Adrenal gland (tissue), 19 donors: ENCODE measurements at places on chromosomes 6 and 20. TPM values are rescaled to one million over a fixed set of nuclear protein-coding genes. Genes with fewer than 3 reads are reported as not detected.

MDN1 gene
- 24.4 TPM for total RNA-seq

RNF114 gene
- total RNA-seq, result 201 TPM

MYBL2 gene
- not detected for total RNA-seq

DNA sequence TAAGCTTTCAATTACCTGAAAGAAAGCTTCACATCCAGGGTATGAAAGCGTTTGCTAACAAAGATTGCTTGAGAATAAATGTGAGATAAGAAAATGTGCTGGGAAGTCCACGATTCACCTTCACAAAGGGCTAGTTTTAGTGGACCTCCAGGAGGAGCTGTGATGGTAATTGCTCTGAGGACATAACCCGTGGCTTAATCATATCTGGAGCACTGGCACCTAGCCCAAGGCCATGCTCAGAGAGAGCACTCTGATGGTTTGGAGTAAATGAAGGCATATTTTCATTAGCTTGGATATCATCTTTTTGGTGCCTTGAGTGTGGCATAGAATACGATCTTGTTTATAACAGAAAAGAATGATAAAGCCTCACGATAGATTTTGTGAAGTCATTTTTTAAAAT is 46.9 kb upstream of the BACH2 start:
- peak; percentile 84 for DNase-seq

GRCh38 chr6:95142661-95143335 is 434.5 kb upstream of the MANEA start:
- DNase-seq, result no peak

DNA sequence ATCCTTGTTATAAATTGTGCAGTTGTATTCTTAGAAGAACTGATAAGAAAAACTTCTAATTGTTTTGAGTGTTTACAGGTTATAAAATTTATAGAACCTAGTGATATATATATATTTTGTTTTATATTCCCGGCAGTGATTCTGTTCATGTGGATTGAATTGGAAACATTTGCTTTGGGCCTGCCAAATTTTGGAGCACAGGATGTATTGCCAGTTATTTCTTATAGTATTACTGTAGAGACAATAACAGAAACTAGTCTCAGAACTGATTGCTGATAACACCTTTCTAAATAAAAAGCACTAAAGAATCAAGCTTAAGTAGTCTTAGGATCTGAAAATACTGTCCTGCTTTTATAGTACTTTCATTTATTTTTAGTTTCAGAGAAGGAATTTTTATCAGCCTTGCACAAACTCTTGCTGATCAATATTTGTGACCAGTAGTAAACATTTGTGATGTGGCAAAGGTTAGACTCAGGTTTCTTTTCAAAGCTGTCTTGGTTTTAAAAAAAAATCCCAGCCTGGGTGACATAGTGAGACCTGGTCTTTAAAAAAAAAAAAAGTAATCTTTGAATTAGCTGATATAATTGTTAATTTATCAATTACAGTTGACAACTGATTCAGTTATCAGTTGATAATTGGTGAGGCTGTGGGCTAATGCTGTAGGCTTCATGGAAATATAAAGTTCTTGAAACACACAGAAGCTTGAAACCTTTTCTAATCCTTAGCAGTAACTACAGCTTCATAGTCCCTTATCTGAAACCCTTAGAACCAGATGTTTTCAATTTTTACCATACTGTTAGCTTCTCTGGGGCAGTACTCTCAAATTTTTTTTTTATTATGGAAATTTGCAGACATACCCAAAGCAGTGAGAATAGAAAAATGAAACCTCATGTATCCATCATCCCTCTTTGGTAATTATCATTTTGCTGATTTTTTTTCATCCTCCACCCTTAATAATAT is 42.4 kb downstream of the RNGTT start:
- DNase-seq, result no peak

GRCh38 chr20:50395251-50395729 is 114.9 kb upstream of the PTPN1 start:
- peak; percentile 91 for DNase-seq

DNA sequence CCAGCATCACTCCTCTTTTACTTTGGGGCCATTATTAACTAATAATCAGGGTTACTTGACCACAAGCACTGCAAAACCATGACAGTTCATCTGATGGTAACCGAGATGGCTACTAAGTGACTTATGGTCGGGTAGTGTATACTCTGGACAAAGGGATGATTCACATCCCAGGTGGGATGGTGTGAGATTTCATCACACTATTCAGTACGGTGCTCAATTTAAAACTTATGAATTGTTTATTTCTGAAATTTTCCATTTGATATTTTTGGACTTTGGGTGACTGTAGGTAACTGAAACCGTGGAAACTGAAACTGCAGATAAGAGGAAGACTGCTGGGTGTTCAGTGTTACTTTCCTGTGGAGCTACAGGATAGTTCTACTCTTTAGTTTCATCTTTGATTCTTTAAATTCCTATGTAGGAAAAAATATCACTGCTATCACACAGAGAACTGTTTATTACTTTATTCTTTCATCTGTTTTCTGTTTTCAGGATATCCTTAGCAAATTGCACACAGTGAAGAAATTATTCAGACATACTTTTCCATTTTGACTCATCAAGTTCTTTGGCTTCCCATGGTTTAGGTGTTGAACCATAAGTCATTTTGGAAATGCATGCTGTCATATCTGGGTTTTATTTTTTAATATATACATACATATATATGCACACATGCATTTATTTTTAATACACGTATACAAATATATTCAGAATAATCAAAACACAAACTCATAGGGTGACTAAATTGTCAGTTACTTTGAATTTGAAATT is 59.1 kb upstream of the C20orf144 start:
- DNase-seq, result no peak

GRCh38 chr6:138597336-138597735 is 98.0 kb upstream of the NHSL1 start:
- no peak for DNase-seq

GRCh38 chr20:32675223-32675975 is 1.7 kb upstream of the C20orf203 start:
- no peak for DNase-seq

- no peak for DNase-seq
These were observed 47.0 kb downstream of the GOPC start for GRCh38 chr6:117555262-117555849.

DNA sequence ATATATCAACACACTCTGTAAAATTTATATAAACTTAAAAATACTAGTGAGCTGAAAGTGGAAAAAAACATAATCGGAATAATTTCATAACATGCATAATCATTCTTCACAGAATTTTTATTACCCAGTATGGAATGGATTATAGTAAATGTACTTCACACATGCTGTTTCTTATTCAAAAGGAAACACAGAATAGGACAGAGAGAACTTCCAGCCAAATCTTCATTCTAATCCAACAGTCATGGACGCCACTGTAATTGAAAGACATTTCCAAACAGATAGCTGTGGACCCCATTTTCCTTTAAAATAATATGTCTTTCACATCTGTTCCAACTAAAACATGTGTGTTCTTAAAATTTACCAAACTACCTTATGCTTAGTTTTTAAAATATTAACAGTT is 126.6 kb upstream of the RUNX2 start:
- no peak for DNase-seq

DNA sequence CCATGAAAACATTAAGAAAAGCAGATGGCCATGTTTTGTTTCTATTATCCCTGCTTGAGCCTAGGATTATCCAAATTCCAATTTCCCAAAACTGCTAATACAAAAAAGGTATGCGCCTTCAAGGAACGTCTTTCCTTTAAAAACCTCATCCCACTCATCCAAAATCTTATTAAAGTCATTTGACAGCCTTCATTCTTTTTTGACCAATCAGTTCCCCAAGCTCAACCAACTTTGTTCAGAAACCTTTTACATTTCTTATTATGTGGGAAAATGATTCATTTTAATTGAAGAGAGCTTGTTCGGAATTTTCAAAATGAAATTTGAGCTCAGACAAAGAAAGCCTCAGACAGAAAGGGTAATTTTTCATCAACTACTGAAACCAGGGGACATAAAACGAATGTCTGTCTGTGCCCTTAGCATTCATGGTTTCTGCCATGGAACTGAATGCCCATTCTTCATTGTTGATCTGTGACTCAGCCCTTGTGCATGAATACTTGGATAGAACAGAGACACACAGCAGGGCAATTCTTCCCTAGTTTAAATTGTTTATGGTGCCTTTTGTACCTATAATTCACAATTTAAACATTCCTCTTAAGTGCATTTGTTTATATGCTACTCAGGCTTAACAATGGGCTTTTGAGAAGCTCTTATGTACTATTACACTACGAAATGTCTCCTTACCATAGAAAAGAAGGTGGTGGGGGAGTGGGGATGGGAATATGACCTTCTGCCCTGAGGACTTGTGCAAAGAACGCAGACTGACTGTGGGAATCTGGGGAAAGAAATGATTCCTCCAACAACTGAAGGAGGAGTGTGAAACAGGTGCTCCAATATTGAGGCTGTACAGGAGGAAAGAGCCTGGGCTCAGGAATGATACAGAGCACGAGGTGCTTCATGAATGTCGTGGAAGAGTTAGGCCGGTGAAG is 49.8 kb upstream of the ERVFRD-1 start:
- DNase-seq, result no peak

DNA sequence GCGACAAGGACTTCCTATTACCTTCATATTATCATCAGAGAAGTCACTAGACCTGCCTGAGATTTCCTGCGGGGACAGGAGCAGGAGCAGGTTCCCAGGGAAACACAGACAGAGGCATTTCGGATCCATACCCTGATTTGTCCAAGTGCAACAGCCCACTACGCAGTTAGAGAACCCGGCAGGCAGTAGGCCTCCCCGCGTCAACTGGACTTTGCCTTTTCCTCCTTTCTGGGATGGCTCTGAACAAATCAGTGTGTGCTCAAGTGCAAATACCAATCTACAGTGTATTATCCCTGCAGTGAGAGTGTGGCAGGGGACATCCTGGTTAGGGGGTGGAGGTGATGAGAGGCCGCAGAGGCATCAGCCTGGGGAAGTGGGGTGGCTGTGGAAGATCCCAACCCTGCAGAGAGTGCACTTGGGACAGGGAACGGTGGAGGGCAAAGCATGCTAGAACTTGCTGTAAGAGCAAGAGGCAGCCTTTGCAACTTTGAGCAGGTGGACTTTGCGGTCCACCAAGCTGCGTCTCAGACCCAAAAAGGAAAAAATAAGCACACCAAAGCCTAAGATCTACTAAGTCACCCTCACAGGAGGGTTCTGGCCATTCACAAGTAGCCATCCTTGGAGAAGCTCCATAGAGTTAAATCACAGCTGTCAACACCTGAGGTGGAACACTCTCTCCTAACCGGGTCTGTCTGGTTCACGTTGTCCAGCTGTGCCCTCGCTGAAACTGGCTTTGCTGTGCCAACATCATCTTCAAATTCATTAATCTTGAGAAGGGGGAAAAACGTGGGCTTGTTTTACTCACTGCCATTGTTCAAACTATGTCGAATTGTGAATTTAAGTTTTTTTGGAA is 159.1 kb downstream of the ZDHHC14 start:
- peak; percentile 24 for DNase-seq

GRCh38 chr6:63807056-63807455 is 171.5 kb downstream of the PHF3 start:
- DNase-seq, result no peak

GRCh38 chr6:38354037-38354381 is 285.7 kb downstream of the BTBD9 start:
- no peak for DNase-seq

GRCh38 chr6:108850669-108851465 is 2.6 kb downstream of the ARMC2 start:
- peak; percentile 73 for DNase-seq

DNA sequence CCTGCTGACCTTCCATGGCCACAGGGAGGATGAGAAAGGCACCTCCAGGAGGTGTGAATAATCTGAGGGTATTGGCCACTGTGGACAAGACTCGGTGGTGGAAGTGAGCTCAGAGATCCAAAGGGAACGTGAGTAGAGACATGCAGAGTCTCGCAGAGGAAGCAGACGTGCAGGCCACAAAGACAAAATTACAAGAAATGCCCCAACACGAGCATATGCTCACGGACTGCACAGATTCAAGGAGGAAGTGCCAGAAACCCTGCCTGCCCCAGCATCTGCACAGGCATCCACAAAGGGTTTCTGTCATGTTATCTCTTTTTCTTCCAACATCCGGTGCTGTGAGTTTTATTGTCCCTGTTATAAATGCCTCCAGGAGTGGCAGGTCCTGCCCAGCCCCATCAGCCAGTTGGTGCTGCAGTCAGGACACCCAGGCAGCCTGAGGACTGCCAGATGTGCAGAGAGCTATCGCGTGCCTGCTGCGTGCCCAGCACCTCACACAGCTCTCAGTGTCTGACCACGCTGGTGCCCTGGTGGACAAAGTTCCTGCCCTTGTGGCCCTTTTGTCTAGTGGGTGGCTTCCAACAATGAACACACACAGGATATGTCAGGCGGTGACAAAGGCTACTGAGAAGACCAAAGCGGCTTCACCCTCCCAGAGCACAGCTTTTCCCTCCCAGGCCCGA is 34.0 kb upstream of the FANCE start:
- DNase-seq, result no peak

DNA sequence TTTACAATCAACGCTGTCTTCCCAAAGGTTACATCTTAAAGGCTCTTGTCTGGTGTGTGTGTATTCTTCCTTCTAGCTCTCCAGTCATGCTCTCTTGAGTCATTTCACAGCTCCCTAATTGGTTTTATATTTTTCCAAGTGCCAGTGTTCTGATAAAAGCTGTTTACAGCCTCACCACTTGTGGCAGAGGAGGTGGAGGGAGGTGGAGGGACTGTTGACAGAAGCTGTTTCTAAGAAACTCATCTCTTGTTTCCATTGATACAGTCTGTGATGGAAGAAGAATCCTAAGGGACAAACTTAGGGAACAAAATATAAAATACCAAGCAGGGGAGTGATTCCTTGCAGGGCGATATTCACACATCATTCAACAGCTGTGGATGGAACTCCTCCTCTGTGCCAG is 64.0 kb downstream of the QRSL1 start:
- DNase-seq, result no peak

GRCh38 chr6:52994839-52995088 is 320 bp downstream of the GSTA4 start:
- DNase-seq, result peak; percentile 52

GRCh38 chr20:54669040-54669363 is 193.6 kb downstream of the DOK5 start:
- DNase-seq, result no peak

DNA sequence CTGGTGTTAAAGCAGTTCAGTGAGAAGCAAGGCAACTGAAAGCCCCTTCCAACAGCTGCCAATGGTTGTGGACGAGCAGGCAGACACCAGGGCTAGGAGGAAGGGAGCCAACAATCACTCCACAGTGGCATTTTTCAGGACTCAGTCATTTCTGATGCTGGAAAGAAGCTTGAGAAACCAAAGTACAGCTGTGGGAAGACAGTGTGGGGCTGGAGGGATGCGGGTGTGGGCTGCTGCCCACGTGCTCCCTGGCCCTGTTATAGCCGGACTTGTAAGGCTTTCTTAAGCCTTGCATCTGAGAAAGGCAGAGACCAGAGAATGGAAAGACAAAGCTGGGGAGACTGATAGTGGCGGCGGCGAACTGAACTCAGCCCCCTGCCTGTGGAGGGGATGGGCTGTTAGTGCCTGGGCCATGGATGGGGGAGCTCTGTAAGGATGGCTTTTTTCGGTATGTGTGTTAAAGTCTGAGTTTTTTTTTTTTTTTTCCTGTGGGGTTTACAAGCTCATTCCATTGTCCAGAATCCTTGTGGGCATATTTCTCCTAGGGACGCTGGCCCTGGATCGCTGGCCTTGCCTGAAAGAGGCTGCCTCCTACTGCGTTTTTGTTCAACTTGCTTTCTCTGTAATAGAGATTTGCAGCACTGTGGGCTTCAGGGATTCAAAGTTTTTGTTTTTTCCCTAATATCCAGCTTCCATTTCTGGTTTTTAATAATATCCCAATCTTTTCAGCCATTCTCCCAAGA is 91.7 kb downstream of the GJA10 start:
- DNase-seq, result no peak

- no peak for DNase-seq
These were observed 102.5 kb downstream of the PLCB1 start for GRCh38 chr20:8234580-8234979.
